Osteocyte (in vitro differentiated cells): ENCODE measurements at places on chromosomes 1 and 21. TPM values are rescaled to one million over a fixed set of nuclear protein-coding genes. Genes with fewer than 3 reads are reported as not detected.

The TSSK3 gene
- 3.5 and 4.4 TPM in 2 replicates for total RNA-seq

The CD1B gene
- total RNA-seq: not detected in 2 replicates

The WLS gene
- 334 and 341 TPM in 2 replicates for total RNA-seq

The S100A8 gene
- not detected in 2 replicates for total RNA-seq

The ANKRD65 gene
- total RNA-seq: 0.21 and 0.24 TPM in 2 replicates

The CASQ2 gene
- not detected in 2 replicates for total RNA-seq

The CR1L gene
- not detected in 2 replicates for total RNA-seq

The EVI5 gene
- 52.6 and 59.6 TPM in 2 replicates for total RNA-seq

The TPTE gene
- not detected in 2 replicates for total RNA-seq

The CDC42SE1 gene
- total RNA-seq: 67.1 and 69.9 TPM in 2 replicates

- no peak for DNase-seq
These were observed 9.0 kb upstream of the UBE2U start for GRCh38 chr1:64194168-64195080.

GRCh38 chr1:99137554-99138206 is 126.6 kb upstream of the PLPPR4 start:
- DNase-seq: no peak

DNA sequence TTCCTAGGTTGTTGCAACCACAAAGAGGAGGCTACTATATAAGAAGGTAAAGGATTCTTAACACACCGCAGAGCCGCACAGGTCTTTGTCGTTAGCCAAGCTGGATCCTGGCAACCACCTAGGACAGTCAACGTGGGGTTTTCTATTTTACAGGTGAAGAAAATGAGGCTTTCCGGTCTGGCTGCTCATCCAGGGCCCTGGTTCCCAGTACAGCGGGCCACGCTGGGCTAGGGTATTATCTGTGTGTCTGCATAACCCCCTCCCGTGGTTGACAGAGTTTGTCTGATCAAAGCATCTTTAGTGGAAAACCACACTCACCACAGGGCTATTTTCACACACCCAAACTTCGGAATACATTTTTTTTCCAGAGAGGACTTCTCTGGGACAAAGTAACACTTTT is 39.0 kb upstream of the PDE9A start:
- no peak for DNase-seq

- no peak for DNase-seq
These were observed 26.4 kb upstream of the RUNX1 start for GRCh38 chr21:35075546-35075945.

DNA sequence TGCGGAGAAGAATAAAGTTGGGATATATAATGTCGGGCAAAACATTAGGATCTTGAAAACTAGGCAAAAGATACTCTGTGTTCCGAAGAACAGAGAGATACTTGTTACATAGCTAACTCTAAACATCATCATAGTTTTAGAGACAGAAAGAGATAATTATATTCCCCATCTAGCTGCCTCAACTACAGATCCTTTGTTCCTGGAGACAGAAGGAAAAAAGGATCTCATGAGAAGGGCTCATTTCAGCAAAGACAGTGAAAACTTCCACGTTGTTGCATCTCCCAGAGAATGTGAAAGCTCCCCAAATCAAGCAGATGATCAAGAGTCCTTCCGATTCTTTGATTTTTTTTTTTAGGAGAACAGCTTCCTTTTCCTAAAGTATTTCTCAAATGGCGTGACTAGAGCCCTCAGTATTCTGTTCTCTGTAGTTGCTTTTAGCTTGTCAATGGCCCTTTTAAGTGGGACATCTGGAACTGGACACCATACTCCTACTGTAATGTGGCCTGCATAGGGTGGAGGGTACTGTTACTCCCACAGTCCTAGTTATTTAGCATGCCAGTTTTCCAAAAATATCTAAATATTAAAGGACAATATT is 1048.2 kb downstream of the TTLL7 start:
- no peak for DNase-seq

DNA sequence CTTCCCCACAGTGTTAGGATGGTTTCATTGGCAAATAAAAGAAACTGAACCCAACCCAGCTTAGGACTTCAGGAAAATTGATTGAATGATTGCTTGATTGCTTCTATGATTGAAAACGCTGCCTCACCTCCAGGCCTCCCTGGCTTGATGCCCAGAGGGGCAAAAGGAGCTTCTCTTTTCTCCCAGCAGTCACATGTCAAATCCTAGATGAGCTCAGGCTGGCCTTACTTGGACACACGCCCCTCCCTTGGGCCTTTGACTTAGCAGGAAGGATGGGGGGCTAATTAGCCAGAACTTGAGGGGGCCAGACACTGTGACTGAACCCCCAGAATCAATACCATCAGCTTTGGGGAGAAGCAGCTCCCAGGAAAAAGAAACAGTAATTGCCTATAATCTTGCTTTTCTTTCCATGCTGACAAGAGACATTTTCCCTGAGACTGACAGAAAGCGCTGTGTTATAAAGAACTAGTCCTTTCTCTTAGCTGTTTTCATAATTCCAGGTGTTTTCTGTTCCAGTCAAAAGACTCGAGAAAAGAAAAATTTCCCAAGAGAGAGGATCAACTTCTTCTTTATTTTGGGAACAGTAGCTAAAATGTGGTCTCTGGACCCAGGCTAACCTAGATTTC is 50.8 kb upstream of the ATP5PO start:
- peak; percentile 23 for DNase-seq

DNA sequence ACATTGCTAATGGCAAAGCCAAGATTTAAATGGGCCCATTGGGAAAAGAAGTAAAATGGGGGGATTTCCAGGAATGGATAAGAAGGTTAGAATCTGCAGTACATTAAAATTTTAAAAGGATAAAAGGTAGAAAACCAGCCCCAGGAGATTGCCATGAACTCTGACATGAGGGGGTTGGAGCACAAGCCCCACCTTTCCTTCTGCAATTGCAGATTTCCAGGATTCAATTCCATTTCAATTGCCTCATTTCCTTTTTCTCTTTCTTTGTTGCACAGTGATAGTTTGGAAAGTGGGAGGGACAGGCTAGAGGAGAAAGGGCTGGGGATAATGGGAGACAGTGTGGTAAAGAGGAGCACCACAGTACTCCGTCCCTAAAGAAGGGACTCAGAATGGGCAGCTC is 238.5 kb upstream of the RAB4A start:
- DNase-seq: no peak

GRCh38 chr1:246218686-246219085 is 288.4 kb downstream of the SMYD3 start:
- DNase-seq: no peak

- no peak for DNase-seq
These were observed 2.7 kb downstream of the LCE1F start for GRCh38 chr1:152777510-152778137.

- DNase-seq: no peak
These were observed 113.1 kb downstream of the TIAM1 start for GRCh38 chr21:31230937-31231336.

- DNase-seq: peak; percentile 44
These were observed 71.1 kb upstream of the CD34 start for GRCh38 chr1:207981976-207982375.

GRCh38 chr1:228390649-228391048 is 16.0 kb downstream of the TRIM11 start:
- no peak for DNase-seq

DNA sequence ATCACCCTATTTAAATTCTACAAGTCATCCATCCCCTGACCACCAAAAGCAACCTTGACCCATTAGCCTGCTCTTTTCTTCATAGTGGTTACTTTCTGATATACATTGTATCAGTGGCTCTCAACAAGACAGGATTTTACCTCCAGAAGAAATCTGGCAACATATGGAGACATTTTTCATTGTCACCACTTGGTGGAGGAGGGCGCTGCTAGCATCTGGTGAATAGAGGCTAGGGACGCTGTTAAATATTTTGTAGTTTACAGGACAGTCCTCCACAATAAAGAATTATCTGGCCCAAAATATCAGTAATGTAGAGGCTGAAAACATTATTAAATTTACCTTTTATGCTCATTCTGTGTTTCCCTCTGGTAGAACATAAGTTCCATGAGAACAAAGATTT is 6.1 kb downstream of the HSPA13 start:
- no peak for DNase-seq

- DNase-seq: no peak
These were observed 1.7 kb downstream of the TRABD2B start for GRCh38 chr1:47995306-47996050.

- no peak for DNase-seq
These were observed 8.5 kb downstream of the ERRFI1 start for GRCh38 chr1:8017495-8018197.

GRCh38 chr1:26482921-26483320 is 10.7 kb downstream of the HMGN2 start:
- no peak for DNase-seq

GRCh38 chr1:24540051-24540905 is 15.6 kb upstream of the NCMAP start:
- no peak for DNase-seq

DNA sequence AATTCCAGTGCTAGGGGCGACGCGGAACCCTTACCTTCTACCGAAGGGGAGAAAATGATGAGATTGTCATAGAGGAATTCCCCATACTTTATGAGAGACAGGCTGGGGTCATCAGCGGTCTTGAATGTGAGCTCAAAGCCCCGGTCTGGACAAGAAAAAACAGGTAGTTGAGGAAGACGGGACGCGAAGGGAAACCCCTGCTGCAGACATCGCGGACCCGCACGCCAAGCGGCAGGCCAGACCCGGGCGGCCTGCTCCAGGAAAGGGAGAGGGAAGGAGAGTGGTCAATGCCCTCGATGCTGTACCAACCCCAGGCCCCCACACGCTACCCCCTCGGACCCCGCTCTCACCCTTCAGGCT is 342 bp downstream of the DDOST start:
- DNase-seq: no peak

GRCh38 chr1:176897350-176898236 is 266.9 kb downstream of the ASTN1 start:
- no peak for DNase-seq

GRCh38 chr1:41902664-41903063 is 16.1 kb downstream of the HIVEP3 start:
- no peak for DNase-seq

DNA sequence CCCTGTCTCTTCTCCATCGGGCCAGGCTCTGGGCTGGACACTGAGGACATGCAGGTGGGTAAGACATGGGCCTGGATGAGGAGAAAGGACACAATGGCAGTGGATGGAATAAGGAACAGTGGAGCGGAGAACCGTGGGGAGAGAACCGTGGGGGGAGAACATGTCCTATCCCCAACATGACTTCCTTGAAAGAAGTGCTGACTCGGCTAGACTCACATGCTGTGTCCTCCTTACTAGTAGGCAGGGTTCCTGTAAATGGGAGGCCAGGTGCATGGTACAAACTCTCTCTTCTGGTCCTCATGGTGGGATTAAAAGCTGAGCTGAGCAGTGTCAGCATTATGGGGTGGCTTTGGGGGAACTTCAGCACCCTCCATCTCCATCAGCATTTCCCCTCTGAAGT is 137.4 kb upstream of the CSF3R start:
- DNase-seq: no peak

DNA sequence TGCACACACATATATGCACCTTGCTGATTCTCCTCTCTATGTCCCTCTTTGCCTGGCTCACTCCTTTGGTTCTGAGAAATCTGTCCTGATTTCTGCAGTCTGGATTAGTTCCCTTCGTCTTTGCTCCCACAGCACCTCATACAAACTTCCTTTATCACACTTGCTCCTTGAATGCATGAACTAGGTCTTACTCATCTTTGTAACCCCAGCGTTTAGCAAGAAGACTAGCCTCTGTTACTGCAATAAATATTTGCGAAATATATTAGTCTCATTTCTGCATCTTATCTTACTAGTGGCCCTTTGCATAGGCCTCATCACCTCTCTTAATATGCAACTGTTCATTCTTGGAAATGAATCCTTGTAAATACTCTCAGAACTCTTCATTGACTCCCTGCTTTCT is 11.4 kb downstream of the SMYD2 start:
- DNase-seq: no peak

- no peak for DNase-seq
These were observed 122.8 kb upstream of the C8B start for GRCh38 chr1:57088653-57089052.

DNA sequence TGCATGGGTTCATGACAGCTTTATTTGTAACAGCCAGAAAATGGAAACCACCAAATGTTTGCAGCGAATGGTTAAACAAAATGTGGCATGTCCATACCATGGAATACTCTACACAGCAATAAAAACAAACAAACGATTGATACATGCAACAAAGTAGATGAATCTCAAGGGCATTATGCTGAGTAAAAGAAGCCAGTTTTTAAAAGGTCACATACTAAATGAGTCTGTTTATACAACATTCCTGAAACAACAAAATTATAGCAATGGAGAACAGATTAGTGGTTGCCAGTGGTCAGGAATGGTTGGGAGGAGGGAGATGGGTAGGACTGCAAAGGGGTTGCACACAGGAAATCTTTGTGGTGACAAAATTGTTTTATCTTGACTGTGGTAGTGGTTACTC is 202.4 kb upstream of the UBE2U start:
- DNase-seq: no peak

DNA sequence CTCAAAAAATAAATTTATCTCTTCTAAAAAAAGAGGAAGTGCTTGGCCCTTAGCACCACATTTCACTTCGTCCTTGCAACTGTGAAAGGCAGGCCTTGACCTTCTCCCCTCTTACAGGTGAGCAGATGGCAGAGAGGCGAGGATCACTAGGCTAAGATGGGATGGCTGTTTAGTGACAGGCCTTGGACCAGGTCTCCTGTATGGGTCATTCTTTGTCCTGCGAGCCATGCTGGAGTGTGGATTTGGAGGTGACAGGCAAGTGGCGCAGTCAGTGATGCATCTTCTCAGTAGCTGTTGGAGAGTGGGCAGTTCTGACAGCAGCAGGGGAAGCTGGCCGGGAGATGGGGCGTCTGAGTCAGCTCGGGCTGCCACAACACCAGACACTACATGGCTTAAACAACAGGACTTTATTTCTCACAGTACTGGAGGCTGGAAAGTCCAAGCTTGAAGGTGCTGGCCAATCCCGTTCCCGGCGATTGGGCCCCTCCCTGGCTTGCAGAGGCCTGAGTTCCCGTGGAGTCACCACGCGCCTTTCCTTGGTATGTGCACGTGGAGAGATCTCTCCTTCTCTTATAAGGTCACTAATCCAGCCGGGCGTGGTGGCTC is 16.5 kb downstream of the SLC27A3 start:
- no peak for DNase-seq

DNA sequence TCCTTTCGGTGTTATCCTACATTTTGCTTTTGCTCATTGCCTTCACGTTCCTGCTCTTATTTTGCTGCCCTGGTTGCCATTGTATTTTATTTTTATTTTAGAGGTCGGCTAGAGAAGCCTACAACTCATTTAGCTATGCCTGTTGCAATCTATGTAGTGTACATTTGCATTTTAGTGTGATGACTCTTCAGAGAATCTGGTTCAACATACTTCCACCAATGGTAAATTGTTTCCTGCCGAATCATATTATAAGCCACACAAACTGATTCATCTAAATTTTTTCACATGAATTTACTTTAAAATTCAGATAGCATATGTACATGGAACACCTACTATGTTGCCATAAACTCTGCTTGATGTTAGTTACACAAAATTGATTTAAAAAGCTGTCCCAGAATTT is 1596.9 kb downstream of the PLA2G4A start:
- no peak for DNase-seq

- DNase-seq: no peak
These were observed 15.5 kb upstream of the SERINC2 start for GRCh38 chr1:31397360-31398095.
